ENCODE measurements at places on chromosomes 11 and 22. TPM values are rescaled to one million over a fixed set of nuclear protein-coding genes. Genes with fewer than 3 reads are reported as not detected.
A peak's percentile ranks its signal among the peaks of the same experiment; 100 is the strongest.

The MYO18B gene
- not detected for total RNA-seq

DNA sequence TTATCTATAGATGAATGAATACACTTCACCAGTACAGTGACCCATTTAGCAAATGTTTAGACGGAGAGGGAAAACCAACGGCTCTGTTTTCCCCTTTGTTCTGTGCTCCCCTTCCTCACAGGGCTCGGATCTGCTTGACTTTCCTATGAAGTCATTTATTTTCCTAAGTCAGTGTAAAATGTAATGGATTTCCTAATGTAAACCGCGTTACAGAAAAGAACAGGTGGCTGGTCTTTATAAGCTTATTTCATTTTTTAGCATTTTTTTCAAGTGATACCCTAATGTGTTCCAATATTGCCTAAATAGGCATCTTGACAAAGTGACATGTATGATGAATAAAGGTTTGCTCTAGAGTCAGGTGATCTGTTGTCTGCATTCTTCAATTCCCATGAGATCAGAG is 207.5 kb downstream of the PGR start:
- DNase-seq: no peak

- DNase-seq: peak; percentile 67
Observed at GRCh38 chr11:20131788-20132666, 28.2 kb downstream of the DBX1 start.

GRCh38 chr11:111392552-111392951 is 13.5 kb upstream of the POU2AF1 start:
- no peak for DNase-seq
